ENCODE measurements at places on chromosomes 7 and 10.

DNA sequence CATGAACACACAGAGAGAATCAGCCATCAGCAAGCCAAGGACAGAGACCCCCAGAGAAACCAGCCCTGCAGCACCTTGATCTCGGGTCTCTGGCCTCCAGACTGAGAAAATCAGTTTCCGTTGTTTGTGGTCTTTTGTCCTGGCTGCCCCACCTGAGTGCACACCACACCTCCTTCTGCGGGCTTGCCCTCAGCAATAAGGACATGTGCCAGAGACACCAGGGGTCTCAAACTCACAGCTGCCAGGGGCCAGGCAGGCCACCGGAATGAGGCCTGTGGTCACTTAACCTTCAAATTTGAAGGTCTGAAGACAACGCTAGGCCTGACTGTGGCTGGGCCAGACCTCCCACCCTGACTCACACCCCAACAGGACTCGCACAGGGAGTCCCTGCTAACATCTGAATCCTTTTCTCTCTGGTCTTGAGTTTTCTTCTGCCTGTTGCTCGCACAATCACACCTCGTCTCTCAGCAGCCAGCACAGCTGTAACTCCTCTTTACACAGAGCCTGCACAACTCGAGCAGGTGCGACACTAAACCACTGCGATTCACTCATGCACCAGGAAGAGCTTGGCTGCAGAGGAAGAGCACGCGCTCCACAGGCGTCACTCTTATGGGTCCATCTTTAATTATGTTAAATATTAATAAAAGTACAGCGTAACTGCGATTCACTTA is 86.2 kb downstream of the CHST15 start:
- DNase-seq = no peak

- no peak for DNase-seq
These were observed 570.9 kb downstream of the LRMDA start for GRCh38 chr10:76002262-76002854.

GRCh38 chr7:38880454-38880853 is 28.5 kb downstream of the VPS41 start:
- DNase-seq = no peak

GRCh38 chr10:69871074-69871473 is 69.4 kb downstream of the COL13A1 start:
- no peak for DNase-seq

DNA sequence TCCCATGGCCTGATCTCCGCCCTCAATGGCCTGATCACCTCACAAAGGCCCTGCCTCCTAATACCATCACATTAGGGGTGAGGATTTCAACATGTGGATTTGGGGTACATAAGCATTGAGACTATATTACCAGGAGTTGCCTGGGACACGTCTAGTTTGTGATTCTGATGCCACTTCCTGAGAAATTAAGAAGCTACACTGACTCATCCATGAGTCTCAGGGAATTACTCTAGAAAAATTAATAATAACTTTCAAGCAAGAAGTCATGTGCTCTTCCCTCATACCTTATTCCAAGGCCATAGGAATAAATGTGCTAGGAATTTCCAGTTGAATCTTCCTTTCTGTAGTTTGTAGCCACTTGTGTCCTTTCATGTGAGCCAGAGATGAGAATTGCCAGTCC is 519.3 kb upstream of the MKI67 start:
- DNase-seq = no peak

DNA sequence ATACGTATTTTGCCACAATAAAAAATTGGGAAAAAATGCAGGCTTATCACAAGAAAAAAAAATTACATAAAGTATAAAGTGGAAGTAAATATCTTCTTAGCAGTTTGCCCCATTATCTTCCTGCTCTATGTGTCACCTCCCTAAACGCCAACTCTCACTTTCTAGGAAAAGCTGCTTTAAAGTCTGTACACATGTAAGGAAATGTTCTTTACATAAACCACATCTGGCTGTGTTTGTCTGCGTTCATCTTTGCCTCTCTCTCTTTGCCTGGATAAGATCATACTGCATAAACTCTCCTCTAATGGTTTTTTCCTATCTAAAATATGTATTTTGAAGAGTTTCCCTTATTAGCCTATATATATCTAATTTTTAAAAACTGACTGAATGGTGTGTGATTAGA is 23.0 kb upstream of the UMAD1 start:
- no peak for DNase-seq

DNA sequence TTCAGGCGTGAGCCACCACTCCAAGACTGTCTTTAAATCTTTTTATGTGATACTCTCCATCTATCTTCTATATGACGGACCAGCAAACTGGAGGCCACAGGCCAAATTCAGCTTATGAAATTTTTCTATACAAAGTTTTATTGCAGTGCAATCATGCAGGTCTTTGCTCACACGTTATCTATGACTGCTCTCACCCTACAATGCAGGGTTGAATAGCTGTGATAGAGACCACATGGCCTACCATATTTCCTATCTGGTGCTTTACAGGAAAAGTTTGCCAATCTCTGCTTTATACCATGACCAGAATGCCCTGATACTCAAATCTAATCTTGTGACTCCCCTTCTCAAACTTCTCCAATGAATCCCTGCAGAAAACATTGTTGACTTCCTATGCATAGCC is 89.5 kb upstream of the ACBD5 start:
- DNase-seq = no peak

GRCh38 chr7:34042406-34042805 is 137.1 kb downstream of the BMPER start:
- no peak for DNase-seq

DNA sequence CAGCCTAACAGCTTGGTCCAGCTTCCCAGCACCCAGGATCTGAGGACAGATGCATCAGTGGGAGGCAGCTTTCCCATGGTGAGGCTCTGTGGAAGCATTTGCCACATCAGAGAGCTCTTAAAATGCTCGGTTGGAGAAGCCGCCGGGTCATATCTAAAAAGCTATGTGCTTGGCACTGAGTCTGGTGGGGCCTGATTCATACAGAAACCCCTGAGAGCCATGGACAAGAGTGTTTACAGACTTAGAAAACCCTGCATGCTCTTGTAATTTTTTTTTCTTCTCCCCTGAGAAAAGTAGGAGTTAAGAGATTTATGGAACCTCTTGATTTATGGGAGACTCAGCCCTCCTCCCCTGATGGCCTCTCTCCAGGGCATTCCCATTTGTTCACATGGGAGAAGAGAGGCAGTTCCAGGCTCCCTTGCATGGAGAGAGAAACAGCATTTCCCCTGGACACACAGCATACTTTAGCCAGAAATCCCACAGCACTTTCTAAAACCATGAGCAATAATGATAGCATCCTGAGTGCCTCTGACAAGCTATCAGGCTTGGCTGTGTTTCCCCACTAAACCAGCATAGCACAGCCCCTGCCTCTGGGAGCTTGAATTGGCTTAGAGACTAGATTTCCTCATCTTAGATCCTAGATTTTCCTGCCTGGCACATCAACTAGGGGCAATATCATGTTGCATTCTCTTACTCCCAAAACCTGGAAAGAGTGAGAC is 322.1 kb upstream of the AUTS2 start:
- no peak for DNase-seq

DNA sequence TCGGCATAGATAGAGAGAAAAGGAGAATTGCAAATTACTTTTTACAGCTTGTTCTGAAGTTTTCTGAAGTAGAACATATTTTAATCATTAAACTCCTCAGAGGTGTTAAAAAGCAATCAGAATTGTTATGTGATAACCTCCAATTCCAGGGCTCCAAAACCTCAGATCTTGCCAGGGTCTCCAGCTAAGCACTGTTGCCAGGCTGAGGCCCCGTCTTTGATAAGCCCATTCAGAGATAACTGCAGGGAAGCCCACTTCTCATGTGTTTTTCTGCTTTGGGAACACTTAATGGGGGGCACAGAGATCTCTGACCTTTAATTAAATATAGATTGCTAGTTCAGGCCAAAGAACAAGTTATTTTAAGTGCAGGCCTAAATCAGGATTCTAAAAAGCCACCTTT is 40.4 kb downstream of the GFRA1 start:
- no peak for DNase-seq

DNA sequence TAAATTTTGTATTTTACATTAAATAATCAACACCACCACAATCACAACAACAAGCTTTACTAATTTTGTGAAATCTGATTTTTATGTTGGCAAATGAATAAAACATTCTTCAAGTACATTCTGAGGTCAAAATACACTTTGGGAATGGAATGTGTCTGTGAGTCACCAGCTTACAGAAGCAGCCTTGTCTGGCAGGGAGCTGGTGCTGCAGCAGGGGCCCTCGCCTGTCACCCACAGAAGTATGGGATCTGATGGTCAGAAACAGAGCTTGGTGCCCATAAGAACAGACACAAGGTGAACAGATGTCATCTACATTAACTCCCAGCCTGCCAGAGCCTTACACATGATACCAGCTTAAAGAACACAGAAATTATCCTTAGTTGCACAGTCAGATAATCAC is 496.9 kb downstream of the CCSER2 start:
- no peak for DNase-seq

GRCh38 chr7:1702652-1703051 is 32.6 kb downstream of the ELFN1 start:
- DNase-seq = no peak

DNA sequence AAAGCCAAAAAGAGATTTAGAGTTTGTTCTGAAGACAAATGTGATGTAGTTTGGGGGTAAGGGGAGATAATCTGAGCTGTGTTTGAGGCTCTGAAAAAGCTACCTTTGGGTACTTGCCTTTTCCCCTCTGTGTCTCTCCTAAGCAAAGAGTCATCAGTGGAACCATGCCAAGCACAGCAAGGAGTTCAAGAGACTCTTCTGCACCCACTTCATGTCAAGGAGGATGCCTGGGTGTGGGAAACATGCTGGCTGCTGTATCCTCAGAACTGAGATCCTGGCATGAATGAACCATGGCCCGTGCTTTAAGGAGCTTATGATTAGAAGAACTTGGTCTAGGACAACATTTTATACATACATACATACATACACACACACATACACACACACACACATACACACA is 142.9 kb downstream of the NOC3L start:
- no peak for DNase-seq

- no peak for DNase-seq
These were observed 158.4 kb downstream of the DNAJB6 start for GRCh38 chr7:157495177-157495553.

GRCh38 chr10:8224591-8224990 is 170.1 kb downstream of the GATA3 start:
- DNase-seq = no peak

DNA sequence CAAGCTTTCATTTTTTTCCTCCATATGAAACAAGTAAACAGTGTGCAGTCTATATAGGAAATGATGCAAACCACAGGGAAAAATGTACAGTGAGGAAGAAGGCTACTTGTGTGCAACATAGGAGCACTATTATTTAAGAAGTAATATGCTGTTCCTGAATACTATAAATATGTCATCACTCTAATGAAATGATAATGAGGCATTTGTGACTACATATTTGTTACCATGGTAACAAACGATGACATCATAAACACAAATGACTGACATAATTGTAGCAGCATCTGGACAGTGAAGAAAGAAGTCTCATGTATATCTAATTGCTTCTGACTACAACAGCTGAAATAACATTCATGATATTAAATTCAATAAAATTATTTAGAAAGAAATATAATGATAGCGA is 164.8 kb downstream of the C7orf25 start:
- DNase-seq = no peak

DNA sequence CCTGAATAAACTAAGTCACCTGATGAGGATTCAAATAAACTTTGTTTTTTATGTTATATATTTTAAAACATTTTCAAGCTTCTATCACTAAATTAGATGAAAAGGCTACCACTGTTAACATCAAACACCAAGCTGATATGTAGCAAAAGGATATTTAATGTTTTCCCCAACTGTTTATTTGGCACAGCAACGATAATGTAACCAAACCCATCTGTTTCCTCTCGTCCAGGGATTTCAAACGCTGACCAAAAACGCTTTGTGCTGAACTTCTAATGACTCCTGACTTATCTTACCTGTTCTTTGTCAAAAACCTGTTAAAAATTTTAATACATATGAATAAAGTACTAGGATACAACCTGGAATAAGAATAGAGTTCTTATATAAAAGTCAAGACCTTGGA is 30.5 kb downstream of the DCLRE1A start:
- no peak for DNase-seq

GRCh38 chr10:97090035-97090434 is 95.7 kb downstream of the SLIT1 start:
- DNase-seq = no peak

- DNase-seq = no peak
These were observed 968 bp upstream of the INMT start for GRCh38 chr7:30750683-30751650.

- DNase-seq = no peak
These were observed 42.1 kb upstream of the WIPF3 start for GRCh38 chr7:29764227-29764626.

DNA sequence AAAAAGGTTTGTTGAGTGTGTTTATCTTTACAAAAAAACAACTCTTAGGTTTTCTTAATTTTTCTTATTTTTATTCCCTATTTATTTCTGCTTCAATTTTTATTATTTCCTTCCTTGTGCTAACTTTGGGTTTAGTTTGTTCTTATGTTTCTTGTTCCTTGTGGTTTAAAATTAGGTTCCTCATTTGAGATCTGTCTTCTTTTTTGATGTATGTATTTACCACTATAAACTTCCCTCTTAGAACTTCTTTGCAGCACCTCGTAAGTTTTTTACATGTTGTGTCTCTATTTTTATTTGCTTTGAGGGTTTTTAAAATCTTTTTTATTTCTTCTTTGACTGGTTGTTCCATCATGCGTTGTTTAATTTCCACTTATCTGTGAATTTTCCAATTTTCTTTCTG is 1217.1 kb upstream of the CELF2 start:
- DNase-seq = no peak

GRCh38 chr10:73648975-73649829 is 6.6 kb downstream of the SYNPO2L start:
- no peak for DNase-seq

- DNase-seq = no peak
These were observed 868 bp downstream of the TIAL1 start for GRCh38 chr10:119595676-119596515.

GRCh38 chr10:37844644-37845043 is 12.8 kb downstream of the ZNF248 start:
- no peak for DNase-seq

GRCh38 chr10:96858706-96859050 is 26.6 kb downstream of the LCOR start:
- no peak for DNase-seq

DNA sequence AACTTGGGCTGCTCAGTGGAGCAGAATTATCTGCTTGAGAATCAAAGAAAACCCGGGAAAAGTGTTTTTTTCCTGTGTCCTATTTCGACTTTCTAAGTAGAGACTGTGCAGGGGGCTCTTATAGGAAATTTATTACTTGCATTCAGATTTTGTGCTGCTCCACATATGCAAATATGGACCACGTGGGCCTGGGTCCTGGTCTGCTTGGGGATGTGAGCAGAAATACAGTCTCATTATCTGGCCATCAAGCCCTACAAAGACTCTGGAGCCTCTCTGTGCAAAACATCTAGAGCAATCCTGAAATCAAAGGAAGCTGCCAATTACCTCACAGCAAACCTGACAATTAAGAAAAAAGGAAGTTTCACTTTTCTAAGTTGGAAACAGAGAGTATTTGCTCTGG is 216.9 kb downstream of the LRMDA start:
- no peak for DNase-seq
